Fibroblast of skin of left quadriceps (primary cell): ENCODE measurements at places on chromosomes 11 and 22.

DNA sequence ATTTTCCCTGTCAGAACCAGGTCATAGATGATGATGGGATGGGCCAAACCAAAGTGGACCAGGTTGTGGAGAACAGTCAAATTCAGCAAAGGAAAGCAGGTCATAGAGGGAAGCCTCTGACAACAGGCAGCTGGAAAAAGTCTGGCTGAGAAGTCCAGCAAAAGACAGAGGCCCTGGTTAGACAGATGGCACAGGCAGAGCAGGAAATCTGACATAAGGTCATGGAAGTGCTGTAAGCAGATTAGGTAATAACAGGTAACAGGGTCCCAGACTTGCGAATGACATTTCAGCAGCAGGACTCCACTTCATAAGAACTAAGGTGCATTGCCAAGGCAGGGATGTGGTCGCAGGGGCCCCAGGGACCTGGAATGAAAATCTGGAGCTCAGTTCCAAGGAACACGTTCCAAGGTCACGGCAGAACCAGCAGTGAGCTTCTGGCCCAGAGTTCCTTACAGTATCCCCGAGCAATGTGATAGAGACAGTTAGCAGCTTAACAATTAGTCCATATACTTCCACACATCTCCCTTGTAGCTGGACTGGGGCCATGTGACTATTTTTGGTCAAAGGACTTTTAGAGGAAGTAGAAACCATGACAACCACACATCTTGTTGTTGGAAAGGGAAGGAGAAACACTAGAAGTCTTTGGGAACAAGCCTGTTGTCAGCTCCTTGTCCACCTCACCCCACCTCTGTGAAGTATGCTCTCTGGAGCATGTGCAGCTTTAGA, 75.4 kb downstream of the ME3 start:
- no peak for DNase-seq

GRCh38 chr22:35542939-35543516, 2.4 kb downstream of the RASD2 start:
- no peak for DNase-seq

DNA sequence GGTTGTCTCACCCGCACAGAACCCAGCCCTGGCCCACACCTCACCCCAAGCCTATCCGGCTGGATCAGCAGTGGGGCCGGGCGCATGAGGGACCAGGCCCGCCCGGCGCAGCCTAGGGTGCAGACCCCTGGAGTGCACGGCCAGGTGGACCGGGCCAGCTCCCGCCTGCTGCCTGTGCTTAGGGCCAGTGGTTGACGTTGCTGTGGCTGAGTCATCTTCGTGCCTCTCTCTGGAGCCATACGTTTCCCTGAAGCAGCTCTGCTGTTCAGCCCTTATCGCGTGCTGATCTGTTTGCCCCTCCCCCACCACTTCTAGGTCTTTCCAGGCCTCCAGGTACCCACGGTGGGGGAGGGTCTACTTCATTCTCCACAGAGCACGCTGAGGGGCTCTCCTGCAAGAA, 39.5 kb downstream of the CDKN1C start:
- DNase-seq = no peak

DNA sequence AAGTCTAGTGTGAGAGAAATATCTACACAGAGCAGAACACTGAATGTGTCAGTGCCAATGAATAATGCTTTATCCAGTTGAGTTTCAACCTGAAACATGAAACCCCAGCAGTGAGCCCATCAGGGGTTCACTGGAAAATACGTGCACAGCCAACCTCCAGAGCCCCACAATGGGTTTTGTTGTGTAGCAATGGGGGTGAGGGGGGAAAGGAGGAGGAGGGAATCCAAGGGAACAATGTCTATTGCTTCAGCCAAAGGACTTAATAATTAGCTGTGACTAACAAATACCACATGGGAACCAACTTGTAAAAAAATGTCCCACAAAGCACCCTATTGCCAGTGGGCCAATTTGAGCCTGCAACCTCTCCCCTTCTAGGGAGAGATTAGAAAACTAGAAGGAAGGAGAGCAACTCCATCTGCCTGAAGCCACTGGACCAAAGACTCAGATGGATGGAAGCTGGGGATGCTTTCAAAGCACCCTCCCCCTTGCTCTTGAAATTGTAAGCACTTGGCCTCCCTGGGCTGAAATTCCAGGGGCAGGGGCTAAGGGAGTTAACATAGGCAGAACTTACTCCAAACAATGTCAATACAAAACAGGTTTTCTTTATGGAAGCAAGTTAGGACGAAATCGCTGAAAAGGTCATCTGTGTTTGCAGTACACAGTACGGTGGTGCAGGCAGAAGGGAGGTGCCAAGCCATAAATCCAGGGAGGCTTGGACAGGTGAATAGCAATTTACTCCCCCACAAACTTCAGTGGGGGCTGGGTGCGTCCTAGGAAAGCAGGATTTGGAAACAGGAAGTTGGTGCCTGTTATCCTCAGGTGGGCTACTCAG, 99.8 kb downstream of the ARL14EP start:
- no peak for DNase-seq

DNA sequence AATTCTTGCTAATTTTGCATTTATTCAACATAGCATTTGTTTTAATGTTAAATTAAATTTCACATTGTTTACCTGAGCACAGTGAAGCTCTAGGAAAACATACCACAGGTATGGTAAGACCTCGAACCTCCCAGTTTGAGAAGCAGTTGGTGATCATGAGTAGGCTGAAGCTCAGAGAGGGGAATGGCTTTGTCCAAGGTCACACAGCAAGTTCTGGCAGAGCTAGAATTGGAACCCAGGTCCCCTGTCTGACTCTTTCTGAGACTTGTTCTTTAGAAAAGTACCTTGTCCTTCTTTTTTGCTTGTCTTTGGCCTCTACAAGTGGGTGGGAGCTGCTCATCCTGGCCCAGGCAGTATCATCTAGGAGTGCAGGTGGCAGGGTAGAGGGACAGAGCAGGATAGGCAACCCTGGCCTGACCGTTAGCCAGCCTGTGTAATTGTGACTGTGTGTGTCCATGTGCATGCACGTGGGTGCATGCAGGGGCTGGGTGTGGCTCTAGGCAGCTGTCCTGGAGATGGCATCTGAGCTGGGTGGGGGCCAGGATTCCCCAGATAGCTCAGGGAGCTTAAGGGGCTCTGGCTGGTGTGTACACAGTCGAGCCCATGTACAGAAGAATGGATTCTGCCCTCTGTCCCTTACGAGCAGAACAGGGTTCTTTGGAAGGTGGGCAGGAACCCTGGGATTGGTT, 21.6 kb downstream of the PHLDB1 start:
- DNase-seq = no peak

DNA sequence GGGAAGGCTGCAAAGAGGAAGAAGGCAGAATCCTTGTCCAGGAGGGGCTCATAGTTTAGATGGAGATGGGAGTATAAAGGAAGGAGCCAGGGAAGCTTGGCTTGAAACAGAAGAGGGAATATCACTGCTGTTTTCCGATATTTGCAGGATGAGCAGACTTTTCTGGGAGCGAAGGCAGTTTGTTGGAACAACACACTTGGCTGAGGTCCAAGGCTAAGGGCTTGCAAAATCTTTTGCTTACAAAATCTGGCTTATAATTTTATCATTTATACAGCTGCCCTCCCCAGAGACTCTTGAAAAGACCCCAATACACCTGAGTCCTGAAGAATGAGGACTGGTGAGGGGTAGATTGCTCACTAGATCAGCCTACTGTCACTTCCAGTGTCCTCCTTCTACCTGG, 174.8 kb downstream of the NELL1 start:
- no peak for DNase-seq

DNA sequence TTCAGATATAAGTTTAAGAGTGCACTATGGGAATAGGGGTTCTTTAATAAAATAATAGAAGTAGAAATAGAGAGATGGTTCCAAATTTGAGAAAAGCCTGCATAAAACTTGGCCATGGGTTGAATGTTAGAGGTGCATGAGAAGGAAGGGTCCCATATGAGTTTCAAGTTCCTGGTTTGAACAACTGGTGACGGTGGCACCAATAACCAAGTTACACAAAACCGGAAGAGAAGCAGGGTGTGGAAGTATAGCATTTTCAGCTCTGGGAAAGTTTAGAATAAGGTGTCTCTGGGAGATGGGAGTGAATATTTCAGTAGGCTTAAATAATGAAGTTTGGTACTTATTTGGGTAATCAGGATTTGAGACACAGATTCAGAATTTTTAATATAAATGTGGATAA, 2.4 kb downstream of the CASP1 start:
- no peak for DNase-seq

GRCh38 chr11:34358258-34358727, 483 bp upstream of the ABTB2 start:
- no peak for DNase-seq

GRCh38 chr11:31823644-31824331, 12.7 kb upstream of the PAX6 start:
- no peak for DNase-seq

- DNase-seq = no peak
Observed at GRCh38 chr11:2940147-2940920, 11.1 kb upstream of the PHLDA2 start.

DNA sequence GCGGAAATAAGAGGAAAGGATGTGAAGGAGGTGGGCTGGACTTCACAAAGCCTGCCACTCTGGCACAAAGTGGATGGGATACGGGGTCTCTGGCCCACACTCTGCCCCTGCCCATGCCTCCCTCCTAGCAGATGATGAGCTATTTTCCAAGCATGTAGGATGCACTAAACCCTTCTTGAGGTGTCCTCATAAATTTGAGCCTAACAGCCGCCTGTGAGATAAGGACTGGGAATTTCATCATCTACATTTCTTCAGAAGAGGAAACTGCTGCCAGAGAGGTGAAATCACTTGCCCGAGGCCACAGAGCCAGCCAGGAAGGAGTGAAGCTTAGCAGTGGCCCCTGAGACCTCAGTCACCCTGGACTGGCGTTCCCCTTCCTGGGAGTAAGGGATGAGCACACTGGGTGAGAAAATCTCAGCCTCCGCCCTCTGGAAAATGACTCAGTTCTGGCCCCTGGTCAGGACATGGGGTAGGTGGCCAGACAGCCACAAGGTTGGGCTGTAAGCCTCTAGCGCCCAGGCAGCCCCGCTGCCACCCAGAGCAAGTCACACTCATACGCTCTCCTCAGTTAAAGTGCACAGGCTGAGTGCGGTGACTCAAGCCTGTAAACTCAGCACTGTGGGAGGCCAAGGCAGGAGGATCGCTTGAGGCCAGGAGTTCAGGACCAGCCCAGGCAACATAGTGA, 27.9 kb downstream of the MB start:
- DNase-seq = peak; percentile 47

DNA sequence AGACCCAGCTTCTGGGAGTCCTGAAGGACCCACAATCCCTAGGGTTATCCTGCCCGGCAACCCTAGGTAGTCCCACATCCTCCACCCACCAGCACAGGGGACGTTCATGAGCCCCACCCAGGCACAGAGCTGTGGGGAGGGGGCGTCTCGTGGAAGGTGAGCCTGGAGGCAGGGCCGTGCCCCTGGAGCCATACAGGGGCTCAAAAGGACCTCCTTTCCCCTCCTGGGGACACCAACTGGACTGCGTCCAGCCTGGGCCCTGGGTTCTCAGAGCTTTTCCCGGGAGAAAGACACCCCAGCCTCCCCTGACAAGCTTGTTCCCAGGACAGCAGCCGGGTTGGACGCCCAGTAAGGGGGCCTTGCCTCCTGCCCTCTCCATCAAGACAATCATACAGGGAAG, 78.4 kb downstream of the BRD1 start:
- no peak for DNase-seq

DNA sequence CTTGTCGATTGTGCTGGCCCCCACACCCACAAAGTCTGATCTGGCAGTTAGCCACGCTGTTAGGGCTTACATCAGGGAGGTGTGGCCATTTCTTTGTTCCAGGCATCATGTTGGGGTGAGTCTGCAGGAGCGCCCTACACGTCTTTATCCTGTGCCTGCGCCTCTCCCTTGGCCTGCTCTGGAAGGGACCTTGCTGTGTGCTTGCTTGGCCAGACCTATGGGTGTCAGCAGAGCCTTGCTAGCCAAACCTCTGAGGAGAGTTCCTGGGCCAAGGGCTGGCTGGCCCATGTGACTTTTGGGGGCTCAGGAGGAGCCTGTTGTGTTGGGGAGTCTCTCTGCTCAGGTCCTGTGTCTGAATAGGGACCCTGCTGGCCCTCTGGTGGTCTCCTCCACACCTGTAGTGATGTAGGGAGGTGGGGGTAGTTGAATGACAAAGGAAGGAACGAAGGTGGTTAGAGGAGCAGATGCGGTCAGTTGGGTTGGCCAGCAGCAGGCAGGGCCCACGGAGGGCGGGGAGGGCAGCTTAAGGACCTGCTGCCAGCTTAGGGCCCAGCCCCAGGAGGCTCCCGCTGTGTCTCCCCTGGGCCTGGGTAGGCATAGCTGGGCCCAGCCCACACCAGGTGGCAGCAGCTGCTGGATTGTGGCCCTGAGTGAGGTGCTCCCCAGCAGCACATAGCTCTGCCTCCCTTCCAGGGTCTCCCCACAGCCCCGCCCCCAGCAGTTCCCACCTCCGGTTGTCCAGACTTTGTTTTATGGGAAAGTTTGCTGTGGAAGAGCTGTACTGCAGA, 7.9 kb downstream of the PPIL2 start:
- DNase-seq = no peak

DNA sequence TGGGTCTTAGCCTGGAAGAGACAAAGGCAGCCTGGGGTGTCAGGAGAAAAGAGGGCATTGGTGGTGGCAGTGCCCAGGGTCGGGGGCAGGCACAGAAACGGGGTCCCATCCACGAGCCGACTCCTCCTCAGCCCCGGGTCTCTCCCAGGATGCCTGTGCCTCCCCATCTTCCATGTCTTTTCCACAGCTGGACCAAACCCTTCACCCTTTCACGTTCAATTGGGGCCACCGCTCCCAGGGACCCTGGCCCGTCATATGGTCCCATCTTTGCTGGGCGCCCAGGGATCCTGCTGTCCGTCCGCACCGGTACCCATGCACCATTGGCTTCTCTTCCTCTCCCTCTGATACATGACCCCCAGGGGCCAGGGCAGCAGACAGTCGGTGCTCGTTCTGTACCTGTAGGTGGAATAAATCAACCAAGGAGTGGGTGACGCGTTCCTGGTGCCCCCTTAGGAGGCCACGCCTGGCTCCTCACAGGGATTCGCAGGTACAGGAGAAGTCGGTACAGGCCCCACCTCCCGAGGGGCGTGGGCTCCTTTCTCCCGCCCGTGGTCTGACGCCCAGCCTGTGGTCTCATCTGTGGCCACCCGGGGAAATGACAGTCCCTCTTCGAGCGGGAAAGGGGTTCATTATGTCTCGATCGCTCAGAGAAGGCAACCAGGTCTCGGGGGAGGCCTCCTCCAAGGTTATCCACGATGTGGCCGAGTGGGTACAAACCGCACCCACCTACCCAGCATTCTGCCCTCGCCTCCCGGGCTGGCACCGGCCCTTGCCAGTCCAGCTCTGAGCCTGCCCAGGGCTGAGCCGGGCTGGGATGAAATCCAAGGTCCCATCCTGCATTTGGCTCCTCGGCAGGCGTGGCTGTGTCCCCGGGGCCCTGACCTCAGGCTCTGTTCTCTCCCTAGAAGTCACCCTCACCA, 1493.6 kb downstream of the BRD1 start:
- DNase-seq = no peak

DNA sequence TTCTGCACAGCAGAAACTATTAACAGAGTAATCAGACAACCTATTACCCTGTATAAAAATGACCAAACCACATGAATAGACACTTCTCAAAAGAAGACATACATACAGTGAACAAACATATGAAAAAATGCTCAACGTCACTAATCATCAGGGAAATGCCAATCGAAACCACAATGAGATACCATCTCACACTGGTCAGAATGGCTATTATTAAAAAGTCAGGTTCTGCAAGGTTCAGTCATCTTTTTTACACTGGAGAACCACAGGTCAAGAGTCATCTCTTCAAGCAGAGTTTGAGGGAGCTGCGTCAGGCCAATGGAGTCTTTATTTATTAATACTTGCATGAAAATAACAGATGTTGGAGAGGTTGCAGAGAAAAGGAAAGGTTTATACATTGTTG, 40.4 kb downstream of the RCN1 start:
- DNase-seq = no peak
